Stimulated activated CD8-positive, alpha-beta memory T cell treated with anti-CD3 and anti-CD28 coated beads, Interleukin-15, amount 100 ng/mL, for 1 hour (primary cell): ENCODE measurements at places on chromosomes 13 and 19.

GRCh38 chr13:45105895-45106294, 14.4 kb upstream of the GTF2F2 start:
- DNase-seq: no peak

DNA sequence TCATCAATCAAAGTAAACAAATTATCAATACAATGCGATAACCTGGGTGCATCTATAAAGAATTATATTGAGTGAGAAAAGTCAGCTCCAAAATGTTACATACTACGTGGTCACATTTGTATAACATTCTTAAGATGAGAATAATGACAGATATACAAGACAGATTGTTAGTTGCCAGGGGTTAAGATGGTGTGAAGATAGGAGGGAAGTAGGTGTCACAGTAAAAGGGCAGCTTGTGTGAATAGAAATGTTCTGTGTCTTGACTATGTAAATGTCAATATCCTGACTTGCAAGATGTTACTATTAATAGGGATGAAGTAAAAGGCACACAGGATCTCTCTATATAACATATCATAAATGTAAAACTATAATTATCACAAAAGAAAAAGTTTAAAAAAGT, 611.2 kb upstream of the SPRY2 start:
- DNase-seq: no peak

- DNase-seq: no peak
These were observed 42.7 kb downstream of the ANKRD10 start for GRCh38 chr13:110872034-110872767.

GRCh38 chr19:41871573-41872383, 5.3 kb upstream of the CD79A start:
- no peak for DNase-seq

- DNase-seq: no peak
These were observed 1.4 kb downstream of the MATK start for GRCh38 chr19:3784607-3785450.

DNA sequence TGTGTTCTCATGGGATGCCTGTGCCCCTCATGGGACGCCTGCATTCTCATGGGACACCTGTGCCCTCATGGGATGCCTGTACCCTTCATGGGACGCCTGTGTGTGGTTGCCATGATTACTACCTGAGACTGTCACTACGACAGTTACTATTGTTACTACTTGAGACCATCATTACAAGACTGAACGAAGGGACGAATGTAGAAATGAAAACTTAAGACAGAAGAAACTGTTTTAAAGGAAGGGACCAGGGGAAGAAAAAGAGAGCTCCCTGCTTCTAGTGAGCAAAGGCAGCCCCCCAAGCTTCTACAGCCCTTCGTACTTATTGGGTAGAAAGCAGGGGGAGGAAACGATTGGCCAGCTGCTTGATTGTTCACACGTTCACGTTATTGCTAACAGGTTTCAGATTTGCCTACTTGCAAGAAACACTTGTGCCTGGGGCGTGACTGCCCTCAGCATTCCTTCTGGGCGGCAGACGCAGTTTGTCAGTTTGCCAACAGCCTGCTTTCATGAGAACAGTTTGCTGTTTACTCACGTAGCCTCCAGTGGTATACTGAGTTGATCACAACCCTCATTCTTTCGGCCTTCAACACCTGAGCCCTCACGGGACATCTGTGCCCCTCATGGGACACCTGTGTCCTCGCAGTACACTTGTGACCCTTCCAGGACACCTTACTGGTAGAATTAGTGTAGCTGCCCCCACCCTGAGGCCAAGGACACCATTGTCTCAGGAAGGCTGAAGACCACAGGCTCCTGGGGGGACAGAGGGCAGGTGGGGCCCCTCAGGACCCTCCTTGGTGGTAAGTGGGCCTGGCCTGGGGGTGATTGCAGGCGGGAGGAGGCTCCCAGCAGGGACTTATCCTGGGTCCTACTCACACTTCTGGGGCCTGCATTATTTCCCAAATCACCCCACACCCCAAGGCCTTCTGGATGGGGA, 2.5 kb upstream of the S1PR4 start:
- DNase-seq: no peak

GRCh38 chr13:75395066-75395465, 86.9 kb downstream of the TBC1D4 start:
- DNase-seq: no peak

DNA sequence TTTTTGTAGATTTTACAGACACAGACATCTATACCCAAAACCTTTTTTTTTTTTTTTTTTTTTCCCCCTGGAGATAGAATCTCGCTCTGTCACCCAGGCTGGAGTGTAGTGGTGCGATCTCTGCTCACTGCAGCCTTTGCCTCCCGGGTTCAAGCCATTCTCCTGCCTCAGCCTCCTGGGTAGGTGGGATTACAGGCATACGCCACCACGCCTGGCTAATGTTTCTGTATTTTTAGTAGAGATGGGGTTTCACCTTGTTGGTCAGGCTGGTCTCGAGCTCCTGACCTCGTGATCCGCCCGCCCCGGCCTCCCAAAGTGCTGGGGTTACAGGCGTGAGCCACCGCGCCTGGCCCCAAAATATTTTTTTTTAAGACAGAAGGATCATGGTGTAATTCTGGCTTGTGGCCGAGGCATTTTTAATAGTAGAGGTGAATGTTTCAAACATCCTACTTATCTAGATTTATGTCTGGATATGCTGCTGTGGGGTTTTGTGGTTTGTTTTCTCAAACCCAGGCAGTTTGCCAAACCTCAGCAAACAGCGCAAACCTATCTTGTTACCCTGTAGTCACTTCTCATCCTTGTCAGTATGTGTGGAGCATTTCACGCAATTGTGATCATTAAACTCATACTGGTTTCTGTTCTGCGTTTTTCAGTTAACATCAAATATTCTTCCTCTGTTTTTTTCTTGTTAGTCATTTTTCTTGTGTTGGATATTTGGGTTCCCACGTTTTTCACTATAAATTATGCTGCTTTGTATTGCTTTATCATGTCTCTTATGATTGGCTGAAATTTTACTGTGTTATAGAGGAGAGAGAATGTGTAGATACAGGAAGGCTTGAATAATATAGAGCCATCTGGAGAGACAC, 36.2 kb upstream of the GARRE1 start:
- peak; percentile 26 for DNase-seq

DNA sequence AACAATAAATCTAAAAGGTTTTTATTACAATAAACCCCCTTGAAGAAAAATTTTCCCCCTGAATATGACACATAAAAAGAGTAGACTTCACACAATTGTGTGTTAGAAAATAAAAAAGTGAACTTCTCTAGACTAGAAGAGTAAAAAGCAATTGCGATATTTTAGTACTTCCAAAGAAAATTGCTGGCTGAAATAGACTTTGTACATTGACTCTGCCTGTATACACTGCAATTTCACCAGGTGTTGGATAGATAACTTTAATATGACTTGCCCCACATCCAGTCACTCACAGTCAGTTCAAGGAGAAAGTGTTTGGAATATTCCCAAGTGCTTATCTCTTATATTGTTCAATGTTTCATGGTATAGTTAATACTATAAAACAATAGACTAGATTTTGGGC, 1780.1 kb upstream of the PCDH20 start:
- no peak for DNase-seq

DNA sequence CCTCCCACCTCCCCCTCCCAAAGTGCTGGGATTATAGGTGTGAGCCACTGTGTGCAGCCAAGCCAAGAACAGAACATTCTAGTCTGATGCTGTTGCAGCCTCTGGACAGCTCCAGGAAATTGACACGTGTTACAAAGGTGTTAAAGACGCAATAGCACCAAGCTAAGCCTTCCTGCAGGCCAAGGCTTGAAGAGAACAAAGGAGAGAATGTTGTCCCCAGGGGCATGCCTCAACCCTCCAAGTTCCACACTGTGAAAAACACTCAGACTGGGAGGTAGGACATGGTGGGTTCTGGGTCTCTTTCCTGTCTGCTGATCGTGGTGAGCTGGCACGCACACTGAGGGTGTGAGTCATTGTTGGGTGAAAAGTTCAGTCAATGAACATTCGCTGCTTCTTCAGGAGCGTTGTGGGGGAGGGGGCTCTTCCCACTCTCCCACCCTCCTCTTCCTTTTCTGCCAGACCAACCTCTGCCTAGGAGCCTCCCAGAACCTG, 5.3 kb upstream of the PTPRS start:
- no peak for DNase-seq

- DNase-seq: peak; percentile 37
These were observed 394.3 kb downstream of the FOXO1 start for GRCh38 chr13:40271931-40272775.

DNA sequence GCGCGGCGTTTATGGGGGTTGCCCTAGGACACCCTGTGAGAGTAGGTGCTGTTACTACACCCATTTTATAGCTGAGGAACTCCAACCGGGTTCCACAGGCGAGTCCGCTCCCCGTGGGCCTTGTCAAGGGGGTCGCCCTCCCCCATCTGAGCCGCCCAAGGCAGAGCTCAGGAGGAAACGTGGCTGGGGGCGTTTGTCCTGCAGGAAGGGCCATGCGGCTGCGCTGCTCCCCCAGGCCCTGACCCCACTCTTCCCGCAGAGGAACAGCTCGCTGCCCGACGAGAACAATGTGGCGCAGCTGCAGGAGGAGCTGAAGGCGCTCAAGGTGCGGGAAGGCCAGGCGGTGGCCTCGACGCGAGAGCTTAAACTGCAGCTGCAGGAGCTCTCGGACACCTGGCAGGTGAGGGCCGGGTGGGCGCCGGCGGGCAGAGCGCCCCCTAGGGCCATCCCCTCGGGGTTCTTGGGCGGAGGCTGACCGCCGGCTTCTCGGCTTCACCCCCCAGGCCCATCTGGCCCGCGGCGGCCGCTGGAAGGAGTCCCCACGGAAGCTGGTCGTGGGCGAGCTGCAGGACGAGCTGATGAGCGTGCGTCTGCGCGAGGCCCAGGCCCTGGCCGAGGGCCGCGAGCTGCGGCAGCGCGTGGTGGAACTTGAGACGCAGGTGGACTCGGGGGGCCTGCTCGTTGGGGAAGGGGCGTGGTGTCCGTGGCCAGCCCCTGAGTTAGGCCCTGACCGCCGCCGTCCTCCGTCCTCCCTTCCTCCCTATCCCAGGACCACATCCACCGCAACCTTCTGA, 12.4 kb downstream of the PRR36 start:
- no peak for DNase-seq

GRCh38 chr19:812049-812746, 9.6 kb downstream of the PLPPR3 start:
- no peak for DNase-seq

DNA sequence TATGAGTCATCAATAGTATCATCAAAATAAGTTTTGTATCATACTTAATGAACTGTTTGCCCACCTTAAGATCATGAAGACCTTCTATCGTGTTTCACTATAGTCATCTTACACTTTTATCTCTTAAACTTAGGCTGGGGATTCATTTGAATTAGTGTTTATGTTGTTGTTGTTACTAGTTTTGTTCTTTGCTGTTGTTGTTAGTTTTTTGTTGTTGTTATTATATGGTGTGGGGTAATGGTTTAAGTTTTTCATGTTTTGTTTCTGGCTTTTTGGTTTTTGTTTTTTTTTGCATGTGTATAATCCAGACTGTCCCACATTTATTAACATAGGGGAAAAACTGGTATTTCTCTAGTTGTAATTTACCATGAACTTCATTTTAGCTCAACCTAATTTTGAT, 965.1 kb upstream of the MIR17HG start:
- no peak for DNase-seq
